Kidney capillary endothelial cell (primary cell): ENCODE measurements at places on chromosomes 11 and 22.
A peak's percentile ranks its signal among the peaks of the same experiment; 100 is the strongest.

GRCh38 chr11:126347751-126348668 lies 7.5 kb upstream of the ST3GAL4 start:
- DNase-seq, result no peak

- DNase-seq, result no peak
Observed at GRCh38 chr11:62614275-62614674, 1.2 kb downstream of the ROM1 start.

DNA sequence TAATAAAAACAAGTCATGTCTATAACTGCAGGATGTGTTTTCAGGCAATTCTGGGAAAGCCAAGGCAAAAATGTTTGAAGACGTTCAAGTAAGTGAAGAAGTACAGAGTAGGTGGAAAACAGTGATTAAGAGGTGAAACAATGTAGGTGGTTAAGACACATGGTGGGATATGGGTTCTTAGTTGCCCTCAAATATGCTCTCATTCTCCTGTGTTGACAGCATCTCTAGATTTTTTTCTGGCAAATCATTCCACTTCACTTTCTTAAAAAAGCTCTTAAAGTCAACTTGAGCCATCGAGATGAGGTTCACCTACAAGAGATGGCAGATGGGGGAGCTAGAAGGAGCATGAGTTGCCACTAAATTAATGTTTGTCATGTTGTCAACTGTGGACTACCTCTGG lies 1041.0 kb upstream of the CNTN5 start:
- DNase-seq, result no peak

DNA sequence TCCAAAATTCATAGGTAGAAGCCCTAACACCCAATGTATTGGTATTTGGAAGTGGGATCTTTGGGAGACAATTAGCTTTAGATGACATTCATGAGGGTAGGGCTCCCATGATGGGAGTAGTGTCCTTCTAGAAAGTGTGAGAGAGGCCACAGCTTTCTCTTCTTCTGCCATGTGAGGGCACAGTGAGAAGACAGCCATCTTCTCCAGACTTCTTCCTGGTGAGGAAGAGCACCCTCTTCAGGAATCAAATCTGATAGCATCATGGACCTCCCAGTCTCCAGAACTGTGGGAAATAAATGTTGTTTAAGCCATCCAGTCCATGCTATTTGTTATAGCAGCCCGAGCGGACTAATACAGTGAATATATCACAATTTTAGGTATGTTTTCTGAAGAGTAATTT lies 96.9 kb downstream of the CNTN5 start:
- no peak for DNase-seq

GRCh38 chr11:117761993-117762392 lies 35.0 kb downstream of the DSCAML1 start:
- DNase-seq, result no peak

GRCh38 chr11:97548280-97548679 lies 1158.5 kb downstream of the JRKL start:
- DNase-seq, result no peak

DNA sequence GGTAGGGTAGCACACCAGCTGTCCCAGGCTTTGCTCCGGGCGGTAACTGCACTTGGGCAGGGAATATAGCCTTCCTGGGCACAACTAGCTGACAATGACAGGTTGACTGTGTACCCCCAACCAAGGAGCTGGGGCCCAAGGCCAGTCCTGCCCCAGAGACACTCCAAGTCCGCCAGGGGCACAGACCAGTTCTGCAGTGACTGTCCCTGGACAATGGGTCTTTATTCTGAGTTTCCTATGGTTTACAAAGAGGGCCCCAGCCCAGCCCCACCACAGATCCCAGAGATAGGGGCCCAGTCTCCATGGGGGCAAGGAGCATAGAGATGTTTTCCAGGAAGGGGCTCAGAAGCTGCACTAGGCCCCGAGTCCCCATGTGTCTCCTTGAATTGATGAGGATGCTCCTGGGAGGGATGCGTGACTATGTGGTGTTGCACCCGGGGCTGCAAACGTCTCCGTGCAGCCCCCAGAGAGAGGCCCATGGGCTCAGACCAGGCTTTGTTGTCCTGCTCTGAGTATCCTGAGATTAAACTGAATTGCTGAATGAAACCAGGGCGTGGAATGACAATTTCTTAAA lies 48.4 kb downstream of the CD6 start:
- DNase-seq, result no peak

- no peak for DNase-seq
Observed at GRCh38 chr22:42958937-42959336, 56.0 kb downstream of the PACSIN2 start.

- peak; percentile 60 for DNase-seq
Observed at GRCh38 chr11:2178906-2179494, 7.4 kb upstream of the TH start.

GRCh38 chr11:123707606-123708205 lies 33.8 kb downstream of the ZNF202 start:
- peak; percentile 56 for DNase-seq

- DNase-seq, result no peak
Observed at GRCh38 chr22:45677063-45677462, 5.4 kb downstream of the ATXN10 start.

GRCh38 chr11:2317354-2318050 lies 15.7 kb downstream of the TSPAN32 start:
- no peak for DNase-seq

- DNase-seq, result no peak
Observed at GRCh38 chr11:116603728-116604323, 169.0 kb downstream of the BUD13 start.

DNA sequence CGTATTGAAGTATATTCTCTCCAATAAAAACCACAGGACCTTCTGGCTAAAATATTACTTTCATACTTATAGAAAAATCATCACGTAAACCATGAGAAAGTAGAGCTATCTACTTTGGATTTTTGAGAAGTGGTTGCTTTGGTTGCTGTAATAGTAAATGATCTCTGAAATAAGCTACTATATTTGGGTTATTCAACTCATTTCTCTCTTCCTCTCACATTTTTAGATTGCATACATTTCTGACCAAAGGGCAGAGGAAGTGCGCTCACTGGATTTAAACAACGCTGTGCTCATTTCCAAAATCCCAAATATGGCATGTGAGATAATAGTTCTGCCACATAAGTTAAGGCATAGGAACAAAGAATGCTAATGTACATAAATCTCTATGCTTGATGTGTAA lies 357.0 kb downstream of the LRRC4C start:
- no peak for DNase-seq

DNA sequence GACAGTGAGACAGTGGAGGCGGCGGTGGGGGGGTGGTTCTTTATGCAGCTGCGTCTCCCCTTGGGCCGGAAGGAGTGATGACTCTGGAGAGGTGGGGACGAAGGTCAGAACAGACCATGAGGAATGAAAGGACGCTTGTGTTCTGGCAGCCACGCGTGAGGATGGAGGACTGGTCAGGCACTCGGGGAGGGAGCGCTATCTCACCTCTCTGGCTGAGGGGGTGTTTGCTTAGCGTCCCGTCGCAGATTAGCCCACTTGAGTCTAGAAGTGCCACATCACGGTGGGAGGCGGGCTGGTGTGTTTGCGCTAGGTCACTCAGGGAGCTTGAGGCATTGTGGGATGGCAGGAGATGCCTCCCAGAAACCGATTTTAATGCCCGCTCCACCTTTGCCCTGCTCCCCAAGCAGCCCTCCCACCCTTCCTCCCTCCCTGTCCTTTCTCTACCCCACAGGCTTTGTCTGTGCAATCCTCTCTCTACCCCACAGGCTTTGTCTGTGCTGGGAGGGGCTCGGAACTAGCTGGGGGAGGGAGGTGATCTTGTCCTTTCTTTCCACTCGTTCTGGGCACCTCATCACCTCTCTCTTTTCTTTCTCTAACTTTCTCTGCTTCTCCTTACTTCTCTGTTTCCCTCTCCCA lies 97.8 kb downstream of the PKNOX2 start:
- no peak for DNase-seq

DNA sequence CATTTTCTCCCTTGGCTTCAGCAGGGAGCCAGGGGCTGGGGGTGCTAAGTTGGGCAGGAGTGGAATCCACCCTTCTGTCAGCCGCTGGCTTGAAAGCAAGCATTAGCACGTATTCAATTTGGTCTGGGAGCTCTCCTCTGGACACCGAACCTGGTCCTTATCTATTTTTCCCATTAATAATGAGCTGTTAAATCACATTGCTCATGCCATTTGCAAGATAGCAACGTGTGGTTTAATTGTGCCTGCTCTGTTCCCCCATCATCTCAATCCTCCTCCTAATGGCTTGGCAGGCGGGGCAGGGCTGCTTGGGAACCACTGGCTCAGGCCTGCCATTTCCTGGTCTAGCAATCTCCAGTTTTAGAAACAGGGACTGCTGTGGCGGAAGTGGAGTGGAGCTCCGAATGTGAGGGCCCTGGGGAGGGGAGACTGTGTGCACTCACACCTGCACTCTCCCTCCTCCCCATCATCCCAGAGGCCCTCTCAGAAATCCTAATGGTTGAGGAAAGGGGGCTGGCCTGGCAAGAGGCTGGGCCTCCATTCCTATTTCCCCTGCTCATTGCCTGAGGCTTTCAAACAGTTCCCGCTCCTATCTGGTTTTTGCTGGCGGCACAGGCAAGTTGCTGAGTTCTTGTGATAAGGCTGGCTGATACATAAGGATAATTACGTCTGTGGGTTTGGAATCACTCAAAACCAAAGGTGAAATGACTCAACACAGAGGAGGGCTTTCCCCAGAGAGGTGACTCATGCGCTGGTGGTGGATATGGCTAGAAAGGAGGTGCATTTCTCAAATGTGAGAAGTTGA lies 201.2 kb upstream of the E2F8 start:
- DNase-seq, result peak; percentile 29

GRCh38 chr11:91902312-91902711 lies 322.3 kb upstream of the FAT3 start:
- no peak for DNase-seq

DNA sequence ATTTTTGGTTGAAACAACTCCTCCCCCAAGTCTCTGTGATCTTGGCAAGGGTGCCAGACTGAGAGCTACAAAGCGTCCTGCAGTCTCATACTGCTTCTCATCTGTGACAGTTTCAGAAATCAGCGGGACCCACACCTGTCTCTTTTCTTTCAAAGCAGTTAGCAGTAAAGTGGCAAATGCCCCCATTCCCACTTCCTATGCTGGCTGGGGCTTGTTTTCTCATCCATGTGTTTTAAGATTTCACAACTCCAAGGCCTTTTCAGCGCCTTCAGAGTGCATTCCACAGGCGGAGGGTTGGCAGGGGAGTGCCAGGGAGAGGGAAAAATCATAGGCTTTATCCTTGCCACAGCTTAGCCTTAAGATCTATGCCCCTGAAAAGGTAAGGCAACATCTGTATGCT lies 493.5 kb downstream of the OPCML start:
- DNase-seq, result no peak

- no peak for DNase-seq
Observed at GRCh38 chr11:113387605-113388211, at the start of gene ANKK1. Gene ANKK1 (plus strand): TSS chr11:113387779. CDS start chr11:113387885, 106 bp downstream.

DNA sequence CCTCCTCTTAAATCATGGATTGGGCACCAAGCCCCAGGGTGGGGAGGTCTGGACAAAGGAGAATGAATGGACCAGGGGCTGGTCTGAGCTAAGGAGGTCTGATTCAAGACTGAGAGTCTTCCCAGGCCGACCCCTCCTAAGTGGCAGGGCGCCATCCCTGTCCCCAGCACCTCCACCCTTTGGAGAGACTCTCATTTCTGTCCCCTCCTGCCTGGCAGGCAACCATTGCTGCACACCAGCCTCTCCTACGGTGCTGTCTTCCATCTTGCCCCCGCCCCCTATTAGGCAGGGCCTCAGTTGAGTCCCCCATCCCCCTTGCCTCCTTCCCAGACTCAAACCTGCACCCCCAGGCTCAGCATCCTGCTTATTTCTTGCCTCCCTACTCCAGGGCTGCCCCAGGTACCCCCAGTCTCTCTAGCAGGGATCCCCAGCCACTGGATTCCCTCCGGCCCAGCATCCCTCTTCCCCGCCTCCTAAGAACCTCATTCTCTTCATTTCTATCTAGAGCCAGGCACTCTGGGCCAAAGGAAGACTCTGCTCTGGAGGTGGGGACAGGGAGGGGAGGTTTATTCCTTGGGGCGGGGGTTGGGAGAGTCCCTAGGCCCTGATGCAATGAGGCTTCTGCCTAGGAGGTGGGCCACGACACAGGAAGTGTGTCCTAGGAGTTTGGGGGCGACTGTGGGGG lies 1.7 kb upstream of the RCOR2 start:
- no peak for DNase-seq

- DNase-seq, result no peak
Observed at GRCh38 chr11:83639995-83640758, 354.0 kb upstream of the CCDC90B start.

DNA sequence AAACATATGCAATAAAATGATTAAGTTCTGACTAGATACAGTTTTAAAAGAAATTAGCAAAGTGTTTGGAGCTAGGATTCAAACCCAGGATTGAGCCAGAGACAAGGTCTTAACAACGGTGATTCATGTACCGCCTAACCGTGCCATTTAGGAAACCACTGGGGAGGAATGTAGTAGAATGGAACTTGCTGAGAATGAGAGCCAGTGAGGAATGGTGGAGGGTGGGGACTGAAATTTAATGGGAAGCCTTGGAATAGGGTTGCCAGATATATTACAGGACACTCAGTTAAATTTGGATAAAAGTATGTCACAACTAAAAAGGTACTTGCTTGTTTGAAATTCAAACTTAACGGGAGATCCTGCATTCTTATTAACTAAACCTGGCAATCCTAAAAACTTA lies 30.4 kb upstream of the TMEM86A start:
- no peak for DNase-seq

GRCh38 chr22:30221121-30221992 lies 25.2 kb downstream of the LIF start:
- DNase-seq, result no peak

- no peak for DNase-seq
Observed at GRCh38 chr11:123450623-123451022, 20.6 kb downstream of the GRAMD1B start.

DNA sequence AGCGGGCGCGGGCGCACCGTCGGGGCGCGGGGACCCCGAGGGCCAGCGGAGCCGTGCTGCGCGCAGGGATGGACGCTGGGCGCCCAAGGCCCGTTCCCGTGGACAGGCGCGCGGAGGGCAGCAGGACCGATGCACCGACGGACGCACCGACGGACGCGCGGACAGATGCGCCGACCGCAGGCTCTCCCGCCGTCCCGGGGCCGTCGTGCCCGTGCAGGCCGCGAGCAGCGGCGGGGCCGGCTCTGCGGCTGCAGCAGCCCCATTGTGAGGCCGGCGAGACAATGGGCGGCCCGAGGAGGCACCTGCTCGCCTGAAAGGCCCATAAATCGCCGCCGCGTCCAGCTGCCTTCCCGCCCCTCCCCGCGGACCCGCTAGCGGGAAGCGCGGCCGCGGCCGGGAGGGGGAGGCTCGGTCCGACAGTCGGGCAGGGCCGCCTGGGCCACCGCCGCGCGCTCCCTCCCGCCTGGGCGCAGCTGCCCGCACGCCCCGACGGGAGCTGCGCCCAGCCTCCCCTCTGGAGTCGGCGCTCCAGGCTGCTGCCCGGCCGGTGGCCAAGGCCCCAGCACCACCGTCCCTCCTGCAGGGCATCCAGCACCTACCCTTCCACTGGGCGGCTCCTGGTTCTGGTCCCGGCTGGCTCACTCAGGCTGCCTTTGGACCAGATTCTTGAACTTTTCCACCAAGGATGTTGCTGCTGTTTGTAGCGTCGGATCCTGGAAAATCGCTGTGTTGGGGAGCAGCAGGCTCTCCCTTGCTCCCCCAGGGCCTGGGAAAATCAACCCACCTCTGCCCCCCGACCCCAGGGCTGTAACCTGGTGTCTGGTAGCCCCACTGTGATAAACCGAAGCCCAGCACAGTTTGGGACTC lies 15.8 kb downstream of the CDKN1C start:
- DNase-seq, result no peak

GRCh38 chr11:128902515-128903066 lies 11.4 kb downstream of the KCNJ5 start:
- DNase-seq, result no peak

- no peak for DNase-seq
Observed at GRCh38 chr22:32794449-32795213, 6.9 kb upstream of the TIMP3 start.
